ENCODE measurements at places on chromosomes 4 and X.

- no peak for DNase-seq
Observed at GRCh38 chr4:164261831-164262230, 492.1 kb upstream of the SMIM31 start.

- DNase-seq: no peak
Observed at GRCh38 chrX:47651043-47651905, 911 bp upstream of the ELK1 start.

GRCh38 chrX:39815631-39816030 lies 282.1 kb downstream of the BCOR start:
- DNase-seq: no peak

- DNase-seq: peak; percentile 95
Observed at GRCh38 chr4:145938618-145939440, at the start of gene ZNF827. ZNF827 (minus strand) TSS chr4:145938823; CDS start chr4:145938407, 416 bp downstream.

- no peak for DNase-seq
Observed at GRCh38 chrX:81890521-81890920, 688.6 kb downstream of the SH3BGRL start.

GRCh38 chr4:30172416-30172815 lies 547.8 kb upstream of the PCDH7 start:
- DNase-seq: no peak

DNA sequence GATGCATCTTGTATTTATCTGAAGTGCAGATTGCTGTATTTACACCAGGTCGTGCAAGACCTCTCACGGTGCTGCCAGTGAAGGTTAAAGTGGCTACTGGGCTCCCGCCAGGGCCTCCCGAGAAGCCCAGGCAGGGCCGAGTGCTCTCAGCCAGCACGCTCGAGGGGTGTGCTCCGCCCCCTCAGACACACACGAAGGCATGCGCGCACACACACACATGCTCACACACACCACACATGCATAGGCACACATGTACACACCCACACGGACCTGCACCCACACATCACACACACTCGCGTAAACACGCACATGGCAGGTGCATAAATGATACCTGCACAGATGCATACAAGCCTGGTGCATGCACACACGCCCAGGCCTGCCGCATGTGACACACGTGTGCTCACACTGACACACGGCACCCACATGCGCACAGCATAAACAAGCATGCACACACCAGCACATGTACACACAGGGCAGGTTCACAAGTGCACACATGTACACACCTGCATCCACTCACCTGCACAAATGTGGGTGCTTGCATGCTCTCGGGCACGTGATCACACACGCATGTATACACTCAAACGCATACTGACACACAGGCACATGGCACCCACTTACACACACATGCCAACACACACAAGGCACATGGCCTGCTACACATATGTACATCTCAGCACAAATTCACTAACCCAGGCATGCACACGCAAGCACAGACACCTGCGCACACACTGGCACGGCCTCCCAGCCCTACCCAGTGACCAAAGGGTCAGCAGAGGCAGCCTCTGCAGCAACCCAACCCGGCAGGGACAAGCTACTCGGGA lies 71.6 kb downstream of the FAM53A start:
- DNase-seq: no peak

GRCh38 chr4:10491401-10491800 lies 34.2 kb upstream of the ZNF518B start:
- no peak for DNase-seq

GRCh38 chrX:71622576-71623450 lies 4.5 kb upstream of the CXCR3 start:
- peak; percentile 20 for DNase-seq

DNA sequence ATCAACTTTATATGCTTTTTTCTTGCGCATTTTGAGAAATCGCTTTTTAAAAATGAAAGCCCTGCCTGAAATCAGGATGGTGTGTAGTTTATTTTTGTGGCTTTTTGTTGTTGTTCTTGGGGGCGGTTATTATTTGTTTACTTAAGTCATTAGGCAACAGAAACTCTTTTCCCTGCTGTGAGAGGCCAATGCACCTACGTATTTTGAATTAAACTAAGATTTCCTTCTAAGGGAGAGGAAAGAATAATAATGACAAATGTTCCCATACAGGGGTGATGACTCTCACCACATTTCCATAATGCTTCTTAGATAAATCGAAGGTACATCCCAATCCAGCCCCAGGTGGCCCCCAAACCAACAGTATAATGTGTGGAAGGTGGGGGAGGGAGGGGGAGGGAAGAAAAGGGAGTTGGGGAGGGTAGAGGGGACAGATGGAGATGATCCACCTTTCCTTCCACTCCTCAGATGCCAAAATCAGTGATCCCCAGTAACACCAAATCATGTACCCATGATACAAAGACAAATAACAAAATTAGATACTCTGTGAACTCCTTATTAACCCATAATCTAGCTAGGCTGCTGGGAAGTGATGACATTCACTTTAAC lies 39.6 kb downstream of the ZNF827 start:
- no peak for DNase-seq

- DNase-seq: no peak
Observed at GRCh38 chr4:2813446-2814405, 20.8 kb downstream of the SH3BP2 start.

DNA sequence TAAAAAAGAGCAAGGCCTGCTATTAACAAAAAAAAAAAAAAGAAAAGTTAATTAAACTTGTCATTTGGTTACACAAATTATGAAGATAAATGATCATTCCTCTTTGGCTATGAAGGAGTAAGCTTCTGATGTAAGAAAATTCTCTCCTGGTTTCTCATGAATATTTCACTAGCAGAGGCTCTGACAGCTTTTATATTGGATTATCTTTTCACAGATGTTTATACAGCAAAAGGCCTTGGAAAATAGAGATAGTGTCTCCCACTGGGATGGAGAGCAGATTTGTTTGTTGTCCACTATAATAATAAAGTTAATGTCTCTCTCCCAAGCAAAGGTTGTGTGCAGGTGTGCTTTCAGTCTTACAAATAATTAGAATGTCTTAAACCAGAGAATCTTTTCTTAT lies 40.7 kb upstream of the PDGFC start:
- no peak for DNase-seq

DNA sequence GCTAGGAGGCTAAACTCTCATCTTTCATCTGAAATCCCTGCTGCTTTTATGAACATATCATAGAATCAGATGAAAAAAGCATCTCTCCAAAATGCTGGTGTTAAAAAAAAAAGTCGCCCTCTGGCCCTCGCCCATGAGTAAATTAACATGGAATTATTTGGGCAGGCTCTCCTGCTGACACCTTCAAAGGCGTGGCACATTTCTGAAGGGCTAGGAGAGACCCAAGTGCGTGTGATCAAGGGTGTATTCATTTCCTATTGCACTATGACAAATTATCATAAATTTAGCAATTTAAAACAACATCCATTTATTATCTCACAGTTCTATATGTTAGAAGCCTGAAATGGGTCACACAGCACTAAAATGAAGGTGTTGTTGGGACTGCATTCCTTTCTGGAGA lies 5.1 kb downstream of the ANXA3 start:
- DNase-seq: no peak

DNA sequence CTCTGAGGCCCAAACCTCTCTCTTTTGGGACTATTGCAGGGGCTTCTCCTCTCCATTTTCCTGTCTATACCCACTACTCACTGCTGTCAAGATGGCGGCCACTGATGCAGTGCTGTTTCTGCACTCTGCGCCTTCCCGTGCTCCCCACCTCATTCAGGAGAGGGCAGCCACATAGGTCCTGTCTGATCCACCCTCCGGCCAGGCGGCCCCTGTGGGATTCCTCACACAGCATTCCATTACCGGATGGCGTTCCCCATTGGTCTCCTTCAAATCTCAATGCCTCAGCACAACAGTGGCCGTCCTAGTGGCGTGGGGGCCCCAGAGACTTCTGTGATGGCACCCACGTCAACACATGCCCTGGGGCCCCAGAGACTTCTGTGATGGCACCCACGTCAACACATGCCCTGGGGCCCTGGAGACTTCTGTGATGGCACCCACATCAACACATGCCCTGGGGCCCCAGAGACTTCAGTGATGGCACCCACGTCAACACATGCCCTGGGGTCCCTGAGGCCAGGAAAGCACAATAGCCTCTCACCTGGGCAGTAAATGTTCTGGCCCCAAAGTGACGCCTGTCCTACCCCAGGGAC lies 7.3 kb downstream of the SPON2 start:
- DNase-seq: no peak

DNA sequence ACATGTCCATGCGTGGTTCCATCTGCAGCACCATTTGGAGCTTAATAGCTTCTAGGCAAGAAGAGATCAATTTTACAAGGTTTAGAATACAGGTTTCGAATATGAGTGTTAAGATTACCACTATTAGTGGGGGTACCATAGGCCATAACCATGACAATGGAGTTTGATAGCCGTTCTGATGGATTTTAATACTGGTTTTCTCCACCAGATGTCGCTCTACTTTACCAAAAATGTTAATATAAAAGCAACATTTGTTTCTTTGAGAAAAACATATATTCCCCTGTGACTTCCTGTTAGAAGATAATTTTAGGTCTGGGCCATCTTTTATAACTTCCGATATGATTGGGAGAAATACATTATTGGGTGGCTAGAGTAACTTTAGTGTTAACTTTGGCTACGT lies 499.7 kb upstream of the POU3F4 start:
- DNase-seq: no peak

GRCh38 chr4:136931781-136932180 lies 600.5 kb downstream of the PCDH18 start:
- DNase-seq: no peak

- DNase-seq: peak; percentile 84
Observed at GRCh38 chr4:81913427-81913879, 441.7 kb upstream of the RASGEF1B start.

DNA sequence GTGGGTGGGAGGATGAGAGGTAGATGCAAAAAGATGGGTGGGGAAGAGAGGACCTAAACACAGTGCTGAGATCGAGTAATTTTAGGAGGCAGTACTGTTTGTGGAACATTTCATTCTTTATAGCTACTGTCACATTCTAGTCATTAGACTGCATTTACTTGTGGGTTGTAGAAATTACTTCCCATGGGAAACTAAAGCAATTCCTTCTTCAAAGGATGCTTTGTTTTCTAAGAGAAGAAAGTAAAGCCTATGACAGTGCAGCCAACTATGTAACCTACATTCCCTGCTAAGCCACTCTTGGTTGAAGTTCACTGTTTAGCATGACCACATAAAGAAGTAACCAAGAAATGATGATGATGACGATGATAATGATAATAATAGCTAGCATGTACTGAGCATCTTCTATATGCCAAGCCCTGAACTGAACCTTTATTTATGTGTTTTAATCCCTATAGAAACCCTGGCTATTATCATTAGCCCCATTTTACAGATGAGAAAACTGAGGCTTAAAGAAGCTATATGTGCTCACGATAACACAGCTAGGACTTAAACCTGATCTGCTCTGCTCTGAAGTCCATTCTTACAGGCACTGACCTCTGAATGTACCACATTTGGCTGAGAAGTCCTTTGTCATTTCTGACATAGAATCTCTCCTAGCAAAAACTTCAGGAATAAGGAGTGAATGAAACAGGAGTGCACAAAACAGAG lies 114.5 kb upstream of the KIT start:
- DNase-seq: peak; percentile 11

All from eye (tissue), 1 donor.